Activated gamma-delta T cell treated with anti-CD3 and anti-CD28 coated beads, Interleukin-2, amount 50 U/mL, for 16 hours (primary cell): ENCODE measurements at places on chromosomes 16 and 17.

GRCh38 chr16:84150926-84151325 lies 5.8 kb downstream of the DNAAF1 start:
- no peak for DNase-seq

DNA sequence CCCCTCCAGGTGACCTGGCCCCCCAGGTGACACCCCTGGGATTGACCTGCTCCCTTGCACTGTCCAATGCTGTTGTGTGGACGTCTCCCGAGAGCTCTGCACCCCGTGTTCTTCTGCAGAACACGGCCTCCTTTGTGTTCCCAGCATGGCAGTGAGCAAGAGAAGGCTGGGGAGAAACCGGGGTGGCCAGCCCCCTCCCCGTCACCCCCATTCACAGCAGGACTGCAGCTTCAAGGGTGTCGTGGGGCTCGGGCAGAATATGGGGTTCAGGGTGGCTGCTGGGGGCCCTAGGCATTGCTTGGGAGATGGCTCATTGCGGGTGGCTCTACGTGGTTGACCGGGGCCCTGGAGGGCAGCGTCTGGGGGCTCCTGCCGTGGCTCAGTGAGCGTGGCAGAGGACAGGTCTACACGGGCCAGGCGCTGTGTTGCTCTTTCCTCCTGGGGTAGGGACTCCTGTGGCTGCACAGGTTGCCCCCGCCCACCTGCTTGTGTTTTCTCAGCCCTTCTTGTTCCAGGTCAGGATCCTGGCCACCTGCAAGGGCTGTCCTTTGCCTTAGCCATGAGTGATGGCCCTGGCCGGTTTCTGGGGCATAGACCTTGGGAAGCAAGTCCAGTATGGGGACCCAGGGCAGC lies 12.5 kb downstream of the GSE1 start:
- no peak for DNase-seq

- DNase-seq: no peak
Observed at GRCh38 chr16:57988929-57989328, 11.5 kb downstream of the ZNF319 start.

- no peak for DNase-seq
Observed at GRCh38 chr16:7964167-7964566, 626.1 kb downstream of the TMEM114 start.

- DNase-seq: no peak
Observed at GRCh38 chr16:70375636-70376611, 29.2 kb downstream of the DDX19A start.

GRCh38 chr17:40309949-40310510 lies 1.1 kb downstream of the RARA start:
- no peak for DNase-seq

DNA sequence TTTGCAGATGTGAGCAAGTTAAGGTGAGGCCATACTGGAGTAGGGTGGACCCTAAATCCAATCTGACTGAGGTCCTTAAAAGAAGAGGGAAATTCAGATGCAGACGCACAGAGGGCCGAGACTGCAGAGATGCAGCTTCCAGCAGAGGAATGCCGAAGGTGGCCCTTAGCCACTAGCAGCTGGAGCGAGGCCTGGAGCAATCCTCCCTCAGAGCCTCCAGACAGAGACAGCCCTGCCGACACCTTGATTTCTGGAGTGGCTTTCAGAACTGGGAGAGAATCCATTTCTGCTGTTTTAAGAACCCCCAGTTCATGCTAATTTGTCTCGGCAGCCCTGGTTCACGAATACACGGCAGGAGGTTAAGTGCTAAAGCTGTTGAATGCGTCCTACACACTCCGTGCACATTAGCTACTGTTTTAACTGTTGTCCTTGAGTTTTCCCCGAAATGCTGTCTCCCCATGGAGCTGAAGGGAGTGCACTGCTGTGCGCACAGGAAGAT lies 135.5 kb downstream of the IRF8 start:
- DNase-seq: no peak

DNA sequence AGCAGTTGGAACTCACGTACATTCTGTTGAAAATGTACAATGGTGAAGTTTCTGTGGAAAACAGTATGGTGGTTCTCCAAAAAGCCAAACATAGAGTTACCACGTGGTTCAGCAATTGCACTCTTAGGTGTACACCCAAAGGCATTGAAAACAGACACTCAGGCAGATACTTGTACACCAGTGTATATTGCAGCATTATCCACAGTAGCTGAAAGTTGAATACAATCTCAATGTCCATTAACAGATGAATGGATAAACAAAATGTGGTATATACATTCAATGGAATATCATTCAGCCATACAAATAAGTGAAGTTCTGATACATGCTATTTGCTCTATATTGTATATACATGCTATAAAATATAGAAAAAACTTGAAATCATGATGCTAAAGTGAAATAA lies 23.2 kb downstream of the TBX2 start:
- no peak for DNase-seq

- no peak for DNase-seq
Observed at GRCh38 chr17:15042311-15042710, 222.8 kb downstream of the PMP22 start.

- no peak for DNase-seq
Observed at GRCh38 chr16:12020009-12020408, 43.5 kb downstream of the SNX29 start.

- DNase-seq: no peak
Observed at GRCh38 chr17:66466840-66467367, 164.5 kb downstream of the PRKCA start.

- DNase-seq: no peak
Observed at GRCh38 chr16:20318437-20318836, 8.9 kb downstream of the GP2 start.

DNA sequence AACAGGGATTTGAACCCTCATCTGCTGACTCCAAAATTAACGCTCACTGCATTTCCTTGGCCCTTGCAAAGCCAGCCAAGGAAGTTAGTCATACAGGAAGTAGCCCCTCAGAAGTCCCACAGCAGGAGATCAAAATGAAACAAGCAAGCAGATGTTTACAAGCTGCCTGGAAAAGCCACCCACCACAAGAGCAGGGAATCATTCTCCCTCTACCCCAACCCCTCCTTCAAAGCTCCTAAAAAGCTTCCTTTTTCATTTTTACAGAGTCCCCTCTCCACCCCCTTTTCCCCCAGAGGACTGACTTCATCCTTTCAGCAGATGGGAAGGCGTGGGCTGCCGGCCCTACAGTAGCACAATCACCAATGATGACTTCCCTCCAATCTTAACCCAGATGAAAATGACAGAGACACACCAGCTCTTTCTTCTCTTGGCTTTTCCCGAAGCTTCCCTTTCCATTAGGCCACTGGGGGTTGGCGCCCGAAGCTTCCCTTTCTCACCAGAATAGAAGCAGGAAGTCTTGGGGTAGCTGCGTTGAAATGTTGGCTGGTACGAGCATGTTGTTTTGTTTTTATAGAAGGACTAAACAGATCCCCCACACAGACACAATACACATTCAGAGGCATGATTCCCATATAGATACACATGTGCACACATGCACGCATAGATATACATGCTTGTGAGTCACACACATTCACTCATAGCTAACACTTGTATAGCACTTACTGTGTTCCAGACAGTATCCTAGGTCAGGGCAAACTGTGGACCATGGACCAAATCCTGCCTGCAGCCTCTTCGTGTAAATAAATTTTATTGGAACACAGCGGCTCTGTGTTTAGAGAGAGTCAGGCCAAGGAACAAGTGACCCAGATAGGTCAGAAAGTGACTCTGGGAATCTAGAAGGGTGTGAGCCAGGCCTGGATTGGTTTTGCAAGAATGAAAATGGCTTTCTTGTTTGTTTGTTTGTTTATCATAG lies 17.4 kb downstream of the ITPRIPL2 start:
- DNase-seq: no peak

DNA sequence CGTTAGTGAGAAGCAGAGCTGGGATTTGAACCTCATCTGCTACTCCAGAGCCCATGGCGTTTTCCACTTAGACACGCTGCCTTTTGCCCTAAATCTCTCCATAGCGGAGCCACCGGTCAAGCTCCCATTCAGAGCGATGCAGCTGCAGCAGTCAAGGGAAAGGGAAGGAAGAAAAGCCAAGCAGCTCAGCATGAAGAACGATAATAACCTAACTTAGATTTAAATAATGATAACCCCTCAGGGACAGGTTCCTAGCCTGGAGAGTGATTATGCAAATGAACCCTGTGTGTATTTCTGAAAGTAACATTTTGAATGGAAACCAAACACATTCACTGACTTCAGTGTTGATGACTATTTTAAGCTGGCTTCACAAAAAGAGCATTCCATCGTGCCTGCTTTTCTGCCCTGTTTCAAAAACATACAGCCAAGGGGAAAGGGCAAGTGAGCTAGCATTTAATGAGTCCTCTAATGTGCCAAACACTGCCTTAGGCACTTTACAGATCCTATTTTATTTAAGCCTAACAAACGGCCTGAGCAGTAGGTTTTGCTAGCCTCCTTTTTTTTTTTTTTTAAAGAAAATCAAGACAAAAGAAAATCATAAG lies 798.3 kb downstream of the CDH8 start:
- DNase-seq: no peak

GRCh38 chr17:51052235-51052634 lies 68.4 kb downstream of the SPAG9 start:
- DNase-seq: no peak

DNA sequence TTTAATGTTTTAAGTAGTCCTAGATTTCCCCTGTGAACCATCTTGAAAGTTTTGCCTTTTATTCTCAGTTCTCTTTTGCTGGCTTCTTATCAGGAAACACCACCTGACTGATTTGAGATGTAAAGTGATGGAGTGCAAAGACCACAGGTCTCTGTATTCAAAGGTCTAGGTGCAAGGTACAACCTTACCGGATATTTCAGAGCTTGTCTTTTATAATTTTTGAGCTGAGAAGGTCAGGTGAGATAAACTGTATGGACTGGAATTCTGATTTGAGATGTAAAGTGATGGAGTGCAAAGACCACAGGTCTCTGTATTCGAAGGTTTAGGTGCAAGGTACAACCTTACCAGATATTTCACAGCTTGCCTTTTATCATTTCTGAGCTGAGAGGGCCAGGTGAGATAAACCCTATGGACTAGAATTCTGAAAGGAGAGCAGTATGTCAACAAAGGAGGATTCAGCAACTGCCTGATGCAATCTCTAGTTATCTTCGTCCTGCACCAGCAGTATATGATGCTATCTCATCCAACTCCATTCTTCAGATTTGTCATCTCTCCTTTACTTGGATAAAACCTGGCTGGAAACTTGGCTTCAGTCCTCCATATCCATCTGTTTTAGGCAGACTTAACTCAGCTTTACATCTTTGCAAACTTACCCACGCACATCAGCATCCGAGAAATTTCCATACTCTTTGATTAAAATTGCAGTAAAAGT lies 64.3 kb downstream of the CENPV start:
- DNase-seq: no peak

GRCh38 chr16:14446796-14447195 lies 183.3 kb downstream of the PARN start:
- DNase-seq: no peak

DNA sequence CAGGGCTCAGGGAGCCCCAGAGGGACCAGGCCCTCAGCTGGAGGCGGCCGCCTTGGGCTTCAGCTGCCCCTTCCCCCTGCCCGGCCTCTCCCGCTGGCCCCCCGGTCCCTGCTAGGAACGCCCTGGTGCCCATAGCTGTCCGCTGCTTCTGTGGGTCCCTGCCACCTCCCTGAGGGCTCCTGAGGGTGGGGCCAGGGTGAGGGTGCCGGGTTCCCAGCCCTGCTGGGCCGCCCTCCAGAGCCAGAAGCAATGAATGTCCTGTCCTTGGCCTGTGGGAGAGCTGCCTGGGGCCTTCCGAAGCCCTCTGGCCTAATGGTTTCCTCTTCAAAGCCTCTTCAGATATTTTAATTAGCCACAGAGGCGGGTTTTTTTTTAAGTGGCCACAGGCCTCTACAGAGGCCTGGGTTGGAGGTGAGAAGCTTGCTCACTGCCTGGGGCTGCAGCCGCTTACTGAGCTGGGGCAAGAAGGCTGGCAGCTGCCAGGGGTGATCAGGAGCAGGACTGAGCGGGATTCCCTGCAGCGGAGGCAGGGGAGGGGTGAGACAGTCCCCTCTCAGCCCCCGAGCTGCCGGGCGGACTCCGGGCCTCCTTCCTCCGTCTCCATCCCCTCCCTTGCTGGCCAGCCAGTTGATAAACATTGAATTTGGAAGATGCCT lies 9.9 kb downstream of the CENPX start:
- no peak for DNase-seq

DNA sequence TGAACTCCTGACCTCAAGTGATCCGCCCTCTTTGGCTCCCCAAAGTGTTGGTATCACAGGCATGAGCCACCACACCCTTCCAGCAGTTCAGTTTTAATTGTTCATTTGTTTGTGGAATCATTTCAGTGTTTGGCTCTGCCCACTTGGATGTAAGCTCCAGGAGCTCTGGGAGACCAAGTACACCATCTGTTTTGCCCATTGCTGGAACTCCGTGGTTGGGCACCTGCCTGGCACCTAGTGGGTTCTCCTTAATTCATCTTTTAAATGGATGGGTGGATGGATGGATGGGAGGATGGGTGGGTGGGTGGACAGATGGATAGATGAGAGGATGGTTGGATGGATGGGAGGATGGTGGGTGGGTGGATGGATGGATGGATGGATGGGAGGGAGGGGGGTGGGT lies 953 bp upstream of the NECAB2 start:
- no peak for DNase-seq
